ENCODE measurements at places on chromosomes 16 and 17. TPM values are rescaled to one million over a fixed set of nuclear protein-coding genes. Genes with fewer than 3 reads are reported as not detected.

DNA sequence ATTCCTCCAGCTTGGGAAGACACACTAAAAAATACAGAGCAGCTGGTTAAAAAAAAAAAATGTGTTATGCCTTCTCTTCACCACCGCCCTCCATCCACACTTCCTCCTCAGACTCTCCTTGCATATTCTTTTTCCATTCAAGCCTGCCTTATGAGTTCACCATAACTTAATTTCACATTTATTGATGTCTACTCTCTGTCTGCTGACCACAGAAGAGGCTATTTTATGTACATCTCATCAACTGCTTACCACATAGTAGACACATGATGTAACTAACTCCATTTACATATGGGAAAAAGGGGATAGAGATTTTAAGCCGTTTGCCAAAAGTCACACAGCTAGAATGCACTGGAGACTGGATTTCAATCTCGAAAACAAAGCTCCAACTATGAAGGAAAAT, 409.8 kb downstream of the CDH11 start:
- no peak for DNase-seq

Gene BCAR1
- total RNA-seq, result 139 TPM

GRCh38 chr17:64216338-64217248, 46.5 kb downstream of the TEX2 start:
- peak; percentile 33 for DNase-seq

Gene TP53TG3B
- 1.9 TPM for total RNA-seq

- DNase-seq, result no peak
Measured at GRCh38 chr17:47776330-47777197, 43.5 kb downstream of the TBX21 start.

- no peak for DNase-seq
Measured at GRCh38 chr16:54062361-54063278, 224.0 kb downstream of the IRX3 start.
